ENCODE measurements at places on chromosomes 12 and 14. TPM values are rescaled to one million over a fixed set of nuclear protein-coding genes. Genes with fewer than 3 reads are reported as not detected.

DNA sequence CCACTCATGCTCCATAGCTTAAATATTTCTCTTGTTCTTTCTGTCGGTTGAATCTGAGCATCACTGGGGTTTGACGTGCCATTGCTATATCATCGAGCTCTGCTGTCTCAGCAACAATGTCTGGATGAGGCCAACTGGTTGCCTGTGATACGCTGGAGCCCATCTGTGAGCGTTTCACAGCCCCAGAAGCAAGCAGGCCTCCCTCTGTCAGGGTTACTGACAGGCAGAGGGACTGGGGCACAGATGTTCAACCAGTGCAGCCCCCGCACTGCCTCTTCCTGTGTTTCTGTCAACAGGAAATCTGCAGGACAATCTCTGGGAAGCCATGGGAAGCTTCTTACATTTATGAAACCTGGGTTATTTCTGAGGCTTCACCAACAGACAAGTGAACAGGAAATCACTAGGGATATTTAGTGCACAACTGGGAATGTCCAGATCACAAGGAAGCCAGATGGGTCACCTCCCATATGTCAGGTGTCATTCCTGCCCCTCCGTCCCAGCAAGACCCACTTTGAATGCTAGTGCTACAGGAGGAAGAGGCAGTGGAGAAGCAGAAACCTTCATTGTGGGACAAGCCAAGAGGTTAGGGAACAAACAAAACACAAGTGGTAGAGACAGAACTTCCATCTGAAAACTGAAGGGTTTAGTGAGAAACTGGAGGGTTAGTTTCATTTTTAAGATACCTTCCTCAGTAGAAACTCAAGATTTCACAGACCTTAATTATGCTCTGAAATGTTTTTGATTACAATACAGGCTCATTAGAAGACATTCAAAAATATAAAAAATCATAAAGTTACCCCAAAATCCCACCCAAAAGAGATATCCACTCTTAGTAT, 24.1 kb downstream of the DMAC2L start:
- no peak overlapping the region for H3K4me3 ChIP-seq
- H3K36me3 ChIP-seq, result no peaks in the 10 kb centered on the region
- DNase-seq, result no peak
- H3K27me3 ChIP-seq, result no peaks in the 10 kb centered on the region

GRCh38 chr14:100561005-100561404, 26.2 kb downstream of the BEGAIN start:
- no peak overlapping the region for H3K4me3 ChIP-seq
- H3K4me1 ChIP-seq, result no peaks in the 10 kb centered on the region
- no peak for DNase-seq
- peaks cover 6% of the 10 kb centered on the region for H3K36me3 ChIP-seq
- H3K27ac ChIP-seq, result no peak overlapping the region
- peaks cover 84% of the 10 kb centered on the region for H3K27me3 ChIP-seq

DNA sequence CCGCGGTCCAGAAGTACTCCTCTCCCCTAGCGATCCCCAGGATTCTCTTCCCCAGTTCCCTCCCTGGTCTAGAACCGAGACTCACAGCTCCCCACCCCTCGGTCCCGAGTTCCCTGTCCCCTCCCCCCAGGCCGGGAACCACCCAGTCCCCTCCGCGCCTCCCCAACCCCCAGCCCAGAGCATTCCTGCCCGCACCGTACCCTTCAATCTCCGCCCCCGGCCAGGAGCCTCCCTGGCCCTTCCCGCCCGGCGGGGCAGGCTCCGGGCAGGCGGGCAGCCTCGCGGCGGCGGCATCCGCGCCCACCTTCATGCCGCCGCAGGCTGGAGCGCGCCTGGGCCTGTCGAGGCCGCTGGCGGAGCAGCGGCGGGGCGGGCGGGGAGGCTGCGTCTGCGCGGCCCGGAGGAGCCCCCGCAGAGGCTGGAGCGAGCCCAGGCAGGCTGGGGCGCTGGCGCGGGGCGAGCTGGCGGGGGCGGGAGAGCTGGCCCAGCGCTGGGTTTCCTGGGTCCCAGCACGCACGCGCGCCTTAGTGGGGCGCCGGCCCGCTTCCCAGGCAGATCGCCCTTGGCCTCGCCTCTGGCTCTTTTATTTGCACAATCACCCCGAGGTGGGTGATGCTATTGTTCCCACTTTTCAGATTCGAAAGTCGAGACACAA, 22.2 kb upstream of the GPR132 start:
- H3K4me3 ChIP-seq, result peak overlapping the region; percentile 79
- H3K27ac ChIP-seq, result no peak overlapping the region
- H3K4me1 ChIP-seq, result peaks cover 17% of the 10 kb centered on the region
- H3K27me3 ChIP-seq, result peaks cover 22% of the 10 kb centered on the region
- peaks cover 48% of the 10 kb centered on the region for H3K36me3 ChIP-seq

DNA sequence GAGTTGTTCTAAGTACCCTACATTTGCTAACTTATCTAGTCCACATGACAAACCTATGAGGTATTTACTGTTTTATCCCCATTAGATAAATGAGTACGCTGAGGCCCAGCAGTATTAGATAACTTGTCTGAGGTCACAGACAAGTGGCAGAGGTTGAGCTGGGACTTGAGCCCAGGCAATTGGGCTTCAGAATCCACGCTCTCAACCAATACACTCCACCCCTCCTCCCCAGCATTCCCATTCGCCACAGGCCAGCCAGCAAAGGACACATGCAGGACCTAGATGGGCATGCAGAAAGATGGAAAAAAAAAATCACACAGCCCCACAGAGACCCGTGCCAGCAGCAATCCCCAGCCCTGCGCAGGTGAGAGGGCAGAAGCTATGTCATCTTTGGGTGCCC, 12.4 kb downstream of the HDAC7 start:
- peaks cover 22% of the 10 kb centered on the region for H3K4me1 ChIP-seq
- DNase-seq, result no peak
- H3K27me3 ChIP-seq, result no peaks in the 10 kb centered on the region
- no peaks in the 10 kb centered on the region for H3K36me3 ChIP-seq
- H3K4me3 ChIP-seq, result no peak overlapping the region
- no peak overlapping the region for H3K27ac ChIP-seq

- no peak overlapping the region for H3K27ac ChIP-seq
- H3K36me3 ChIP-seq, result peaks cover 37% of the 10 kb centered on the region
- peaks cover 11% of the 10 kb centered on the region for H3K4me1 ChIP-seq
- DNase-seq, result no peak
Observed at GRCh38 chr12:111643427-111643826, 42.3 kb downstream of the BRAP start.

- no peak overlapping the region for H3K27ac ChIP-seq
- no peak for DNase-seq
- H3K27me3 ChIP-seq, result peaks cover 16% of the 10 kb centered on the region
Observed at GRCh38 chr14:54300881-54301280, 95.9 kb upstream of the CDKN3 start.

- no peak overlapping the region for H3K27ac ChIP-seq
- no peak overlapping the region for H3K4me3 ChIP-seq
- H3K36me3 ChIP-seq, result no peaks in the 10 kb centered on the region
Observed at GRCh38 chr12:51362307-51362706, 15.8 kb upstream of the CELA1 start.

DNA sequence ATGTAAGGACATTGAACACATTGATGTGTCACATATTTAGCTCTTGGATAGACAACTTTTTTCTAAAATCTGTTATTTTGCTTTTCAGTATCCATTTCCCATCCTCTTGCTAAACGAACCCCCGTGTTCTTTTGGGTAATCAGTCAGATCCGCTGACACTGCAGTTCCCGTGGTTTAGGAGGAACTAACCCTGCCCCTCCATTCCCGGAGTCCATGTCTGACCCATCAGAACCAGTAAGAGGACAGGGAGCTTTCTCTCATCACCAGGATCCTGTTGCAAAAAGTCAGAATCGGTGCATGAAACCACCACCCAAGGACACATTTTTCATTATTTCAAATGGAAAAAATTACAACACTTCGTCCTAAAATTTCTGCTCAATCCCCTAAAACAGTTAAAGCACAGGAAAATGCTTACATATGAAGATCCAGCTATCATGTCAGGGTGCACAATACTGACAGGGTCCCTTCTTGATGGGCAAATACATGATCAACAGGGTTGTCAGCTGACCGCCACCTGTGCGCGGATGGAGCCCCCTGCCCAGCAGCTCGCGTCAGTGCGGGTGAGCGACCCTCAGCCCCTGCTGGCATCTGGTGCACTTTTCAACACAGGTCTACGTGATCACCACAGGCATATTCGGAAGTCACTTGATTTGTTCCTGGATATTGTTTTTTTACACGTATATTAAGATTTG, 276.8 kb downstream of the ADGRD1 start:
- H3K27me3 ChIP-seq, result peaks cover 27% of the 10 kb centered on the region
- no peak for DNase-seq
- peaks cover 5% of the 10 kb centered on the region for H3K36me3 ChIP-seq
- no peak overlapping the region for H3K27ac ChIP-seq
- peaks cover 14% of the 10 kb centered on the region for H3K4me1 ChIP-seq
- H3K4me3 ChIP-seq, result no peak overlapping the region

GRCh38 chr12:52598966-52599365, 2.3 kb downstream of the KRT72 start:
- no peaks in the 10 kb centered on the region for H3K36me3 ChIP-seq
- peaks cover 60% of the 10 kb centered on the region for H3K27me3 ChIP-seq
- H3K4me3 ChIP-seq, result no peak overlapping the region
- no peak overlapping the region for H3K27ac ChIP-seq
- H3K4me1 ChIP-seq, result no peaks in the 10 kb centered on the region

- no peaks in the 10 kb centered on the region for H3K27me3 ChIP-seq
- no peak overlapping the region for H3K27ac ChIP-seq
- DNase-seq, result no peak
- no peak overlapping the region for H3K4me3 ChIP-seq
- no peaks in the 10 kb centered on the region for H3K36me3 ChIP-seq
Observed at GRCh38 chr12:91964501-91964900, 181.1 kb downstream of the BTG1 start.

DNA sequence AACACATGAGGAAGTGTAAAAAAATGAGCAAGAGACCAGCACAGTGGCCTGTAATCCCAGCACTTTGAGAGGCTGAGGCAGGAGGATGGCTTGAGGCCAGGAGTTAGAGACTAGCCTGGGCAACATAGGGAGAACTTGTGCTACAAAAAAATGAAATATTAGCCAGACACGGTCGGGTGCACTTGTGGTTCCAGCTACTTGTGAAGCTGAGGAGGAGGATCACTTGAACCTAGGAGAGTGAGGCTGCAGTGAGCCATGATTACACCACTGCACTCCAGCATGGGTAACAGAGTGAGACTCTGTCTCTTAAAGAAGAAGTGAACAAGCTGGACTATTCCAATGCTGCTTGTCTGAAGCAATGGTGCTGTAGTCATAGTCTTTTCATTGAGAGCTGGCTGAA, 36.3 kb upstream of the MAP3K9 start:
- H3K27me3 ChIP-seq, result peaks cover 49% of the 10 kb centered on the region
- no peak overlapping the region for H3K27ac ChIP-seq
- H3K36me3 ChIP-seq, result no peaks in the 10 kb centered on the region

- H3K4me1 ChIP-seq, result no peaks in the 10 kb centered on the region
- no peaks in the 10 kb centered on the region for H3K27me3 ChIP-seq
- H3K27ac ChIP-seq, result no peak overlapping the region
- no peak for DNase-seq
- H3K36me3 ChIP-seq, result no peaks in the 10 kb centered on the region
Observed at GRCh38 chr14:50093496-50093895, 22.9 kb downstream of the VCPKMT start.

DNA sequence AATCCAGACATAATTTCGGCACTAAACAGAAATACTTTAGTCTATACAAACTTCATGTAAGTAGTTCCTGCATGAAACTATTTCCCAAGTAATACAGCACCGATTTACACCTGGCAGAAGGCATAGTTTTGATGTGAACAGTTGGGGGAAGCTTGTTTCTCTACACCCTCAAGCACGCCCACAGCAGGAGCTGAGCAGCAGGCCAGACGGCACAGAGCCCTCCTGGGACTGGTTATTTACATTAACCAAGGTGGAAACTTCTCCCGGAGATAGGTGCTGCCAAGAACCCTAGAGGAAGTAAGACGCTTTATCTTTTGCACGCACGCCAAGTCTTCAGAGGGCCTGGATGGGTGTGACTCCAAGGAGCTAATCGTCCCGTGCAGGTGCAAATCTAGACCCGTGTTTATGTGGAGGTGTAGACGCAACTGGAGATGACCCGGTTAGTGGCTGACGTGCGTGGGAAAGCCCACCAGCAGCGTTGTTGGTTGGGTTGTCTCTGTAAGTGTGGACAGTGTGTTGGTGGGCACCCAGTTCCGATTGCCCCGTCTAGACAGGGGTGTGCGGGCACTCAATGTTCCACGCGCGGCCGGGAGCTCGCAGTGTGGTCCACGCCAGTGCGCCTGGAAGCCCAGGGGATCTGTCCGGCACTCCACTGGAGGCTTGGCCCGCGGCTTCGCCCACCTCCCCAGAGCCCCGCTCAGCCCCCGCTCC, 767 bp upstream of the TCP11L2 start:
- H3K36me3 ChIP-seq, result peaks cover 41% of the 10 kb centered on the region
- H3K27ac ChIP-seq, result peak overlapping the region; percentile 99
- no peaks in the 10 kb centered on the region for H3K27me3 ChIP-seq
- H3K4me3 ChIP-seq, result peak overlapping the region; percentile 85

GRCh38 chr14:23536494-23536893, 15.1 kb downstream of the ZFHX2 start:
- H3K27me3 ChIP-seq, result peaks cover 29% of the 10 kb centered on the region
- no peaks in the 10 kb centered on the region for H3K36me3 ChIP-seq
- H3K4me1 ChIP-seq, result no peaks in the 10 kb centered on the region
- DNase-seq, result no peak

DNA sequence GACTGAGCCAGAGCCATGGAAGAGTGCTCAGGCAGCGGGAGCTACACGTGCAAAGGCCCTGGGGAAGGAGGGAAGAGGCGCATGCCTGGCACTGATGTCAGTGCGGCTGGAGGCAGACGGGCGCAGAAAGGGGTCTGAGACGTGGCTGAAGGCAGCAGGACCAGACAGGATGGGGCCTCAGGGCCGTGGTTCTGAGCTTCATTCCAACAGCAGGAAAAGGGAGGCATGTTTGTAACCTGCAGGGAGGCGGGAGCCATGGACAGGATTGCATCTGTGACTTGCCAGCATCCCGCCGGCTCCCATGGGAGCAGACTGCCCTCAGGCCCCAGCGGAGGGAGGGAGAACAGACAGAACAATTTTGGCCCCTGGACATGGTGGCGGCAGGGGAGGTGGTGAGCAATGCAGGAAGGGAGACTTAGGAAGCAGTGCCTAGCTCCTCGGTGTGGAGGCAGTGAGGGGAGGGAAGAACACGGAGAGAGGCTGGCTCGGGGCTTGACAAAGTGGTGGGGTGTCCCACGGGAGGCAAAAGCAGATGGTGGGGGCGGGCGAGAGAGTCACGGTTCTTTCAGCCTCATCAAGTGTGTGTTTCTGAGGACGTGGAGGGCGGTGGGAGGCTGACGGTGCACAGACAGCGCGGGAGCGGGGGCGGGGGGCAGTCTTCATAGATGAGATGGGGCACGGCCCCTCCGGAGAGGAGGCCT, 33.3 kb upstream of the INF2 start:
- H3K27me3 ChIP-seq, result no peaks in the 10 kb centered on the region
- no peak for DNase-seq
- no peak overlapping the region for H3K27ac ChIP-seq
- no peak overlapping the region for H3K4me3 ChIP-seq
- H3K36me3 ChIP-seq, result peaks cover 12% of the 10 kb centered on the region
- peaks cover 13% of the 10 kb centered on the region for H3K4me1 ChIP-seq

Gene CLEC1B
- not detected for total RNA-seq

Gene CYP27B1
- 1.8 TPM for total RNA-seq
